ENCODE measurements at places on chromosomes 4 and X.

DNA sequence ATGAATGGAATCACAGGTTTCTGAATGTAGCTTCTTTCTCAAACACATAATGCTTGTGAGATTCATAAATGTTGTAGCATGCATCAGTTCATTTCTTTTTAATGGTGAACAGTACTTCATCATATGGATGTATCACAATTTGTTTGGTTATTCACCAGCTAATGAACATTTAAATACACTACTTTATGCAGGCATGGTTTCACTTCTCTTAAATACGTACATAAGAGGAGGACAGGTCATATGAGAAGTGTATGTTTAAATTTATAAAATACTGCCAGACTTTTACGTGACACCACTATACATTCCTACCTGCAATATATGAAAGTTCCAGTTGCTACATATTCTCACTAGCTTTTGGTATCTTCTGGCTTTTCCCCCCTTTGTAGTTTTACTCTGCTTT, 65.4 kb downstream of the ANKRD17 start:
- DNase-seq = no peak

- no peak for DNase-seq
These were observed 9.0 kb downstream of the DOCK11 start for GRCh38 chrX:118504581-118504980.

DNA sequence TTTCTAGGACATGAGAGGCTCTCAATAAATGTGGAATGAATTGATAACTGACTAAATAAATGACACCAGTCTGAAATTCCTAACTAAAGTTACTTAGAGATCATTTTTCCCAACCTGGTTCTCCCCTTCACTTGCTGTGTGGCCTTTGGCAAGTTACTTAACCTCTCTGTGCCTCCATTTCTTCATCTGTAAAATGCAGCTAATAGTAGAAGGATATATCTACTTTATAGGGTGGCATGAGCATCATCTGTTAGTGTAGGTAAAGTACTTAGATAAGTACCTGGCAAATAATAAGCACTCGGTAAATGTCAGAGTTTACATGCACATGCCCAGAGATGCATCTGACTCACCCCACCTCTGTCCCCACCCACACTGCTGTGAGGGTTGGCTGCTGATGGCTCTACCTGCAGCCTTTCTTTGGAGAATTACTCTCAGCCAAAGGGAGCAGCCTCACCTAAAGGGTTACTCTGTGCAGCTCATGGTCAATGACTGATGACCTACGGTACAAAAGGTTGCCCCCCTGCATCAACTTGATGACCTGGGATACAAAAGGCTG, 139.3 kb downstream of the CHIC2 start:
- DNase-seq = no peak

DNA sequence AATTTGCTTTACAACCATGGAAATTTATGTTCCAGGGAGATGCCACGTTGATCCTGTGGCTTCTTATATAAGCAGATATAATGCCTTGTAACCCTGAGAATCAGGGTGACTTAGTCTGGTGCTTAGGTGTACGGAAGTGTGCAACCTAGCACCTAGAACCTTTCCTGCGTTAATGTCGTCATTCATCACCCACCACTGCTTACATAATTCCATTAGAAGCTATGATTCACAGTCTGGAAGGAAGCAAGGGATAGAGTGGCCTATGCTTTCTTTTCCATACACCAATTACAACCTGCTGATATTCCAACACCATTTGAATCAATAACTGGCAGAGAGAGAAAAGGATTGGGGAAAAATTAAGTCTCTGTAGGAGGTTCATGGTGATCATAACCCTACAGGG, 17.3 kb upstream of the CXCL8 start:
- no peak for DNase-seq

GRCh38 chr4:108762559-108763225, at the start of gene ETNPPL:
Gene ETNPPL (minus strand): TSS chr4:108763053. CDS start chr4:108762898, 155 bp downstream.
- DNase-seq = peak; percentile 28

DNA sequence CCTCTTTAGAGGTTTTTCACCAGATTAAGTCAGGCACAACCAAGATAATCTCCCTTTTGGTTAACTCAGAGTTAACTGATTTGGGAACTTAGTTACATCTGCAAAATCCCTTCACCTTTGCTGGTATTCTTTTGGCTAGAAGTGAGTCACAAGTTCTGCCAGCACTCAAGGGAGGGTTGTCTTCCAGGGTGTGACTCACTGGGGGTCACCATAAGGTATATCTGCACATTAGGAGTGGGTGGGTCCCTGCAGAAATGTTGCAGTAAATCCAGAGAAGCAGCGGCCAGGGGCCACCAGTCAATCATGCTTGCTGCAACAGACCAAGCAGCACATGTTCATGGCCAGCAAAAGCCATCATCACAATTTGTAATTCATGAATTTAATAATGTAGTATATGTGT, 59.8 kb upstream of the MAML3 start:
- DNase-seq = no peak

DNA sequence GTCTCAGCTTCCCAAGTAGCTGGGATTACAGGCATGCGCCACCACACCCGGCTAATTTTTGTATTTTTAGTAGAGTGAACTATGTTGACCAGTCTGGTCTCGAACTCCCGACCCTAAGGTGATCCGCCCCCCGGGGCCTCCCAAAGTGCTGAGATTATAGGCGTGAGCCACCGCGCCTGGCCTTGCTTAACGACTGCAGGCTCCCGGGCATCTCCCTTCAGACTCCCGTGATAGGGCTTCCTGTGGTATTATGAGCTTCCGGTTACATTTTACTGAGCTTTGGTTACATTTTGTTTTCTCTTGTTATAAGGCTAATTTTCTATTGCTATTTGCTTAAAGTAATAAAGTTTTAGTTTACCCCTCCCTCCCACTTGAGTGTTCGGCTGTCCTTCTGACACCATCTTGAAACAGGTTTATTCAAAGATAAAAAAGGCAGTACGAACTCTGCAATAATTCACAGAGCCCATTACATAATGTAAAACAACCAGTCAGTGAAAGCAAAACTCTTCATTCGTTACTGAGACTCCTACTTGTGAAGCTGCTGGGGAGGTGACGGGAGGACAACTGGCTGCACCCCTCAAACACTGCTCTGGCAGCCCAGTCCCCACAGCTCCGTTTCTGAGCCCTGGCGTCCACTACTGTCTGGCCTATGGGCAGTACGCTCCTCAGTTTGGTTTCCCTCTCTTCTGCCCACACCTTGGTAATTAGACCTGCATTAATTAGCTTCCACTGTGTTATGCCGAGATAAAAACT, 795.7 kb upstream of the SLIT2 start:
- DNase-seq = no peak

DNA sequence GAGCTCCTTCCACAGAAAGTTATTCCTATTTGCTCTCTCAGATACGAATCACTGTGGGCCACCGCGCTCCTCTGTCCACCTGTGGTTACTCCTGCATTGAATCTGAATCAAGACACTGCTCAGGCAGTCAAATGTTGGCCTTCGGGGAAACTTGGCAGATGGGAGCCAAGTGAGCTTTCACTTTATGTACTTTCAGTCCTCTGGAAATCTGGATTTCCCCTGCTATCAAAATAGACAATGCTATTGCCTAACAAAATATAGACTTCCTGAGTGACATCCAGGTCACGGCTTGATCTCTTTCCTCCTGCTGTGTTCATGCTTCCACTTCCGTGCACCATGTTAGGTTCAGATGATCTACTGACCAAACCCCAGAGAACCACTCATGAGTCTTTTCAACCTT, 43.8 kb downstream of the FHL1 start:
- DNase-seq = no peak

DNA sequence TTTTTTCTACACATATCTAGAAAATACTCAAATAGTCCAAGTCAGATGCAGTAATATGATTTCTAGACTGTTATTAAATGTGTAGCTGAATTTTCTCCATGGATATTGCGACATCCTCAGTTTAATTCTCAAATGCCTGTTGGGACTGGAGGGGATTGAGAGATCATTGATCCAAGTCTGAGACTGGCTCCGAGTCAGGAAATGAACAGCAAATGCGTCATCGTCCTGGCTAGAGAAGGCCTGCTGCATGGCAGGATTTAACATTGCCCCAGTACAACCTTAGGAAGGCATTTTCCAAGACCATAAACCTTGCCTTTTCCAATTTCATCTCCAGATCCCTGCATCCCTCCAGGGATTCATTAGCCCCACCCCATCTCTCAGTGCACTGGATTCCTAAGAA, 56.6 kb upstream of the SLC6A14 start:
- DNase-seq = no peak

GRCh38 chrX:637660-638481, 7.3 kb downstream of the SHOX start:
- DNase-seq = no peak

GRCh38 chr4:115596265-115597001, 483.0 kb upstream of the NDST4 start:
- no peak for DNase-seq

DNA sequence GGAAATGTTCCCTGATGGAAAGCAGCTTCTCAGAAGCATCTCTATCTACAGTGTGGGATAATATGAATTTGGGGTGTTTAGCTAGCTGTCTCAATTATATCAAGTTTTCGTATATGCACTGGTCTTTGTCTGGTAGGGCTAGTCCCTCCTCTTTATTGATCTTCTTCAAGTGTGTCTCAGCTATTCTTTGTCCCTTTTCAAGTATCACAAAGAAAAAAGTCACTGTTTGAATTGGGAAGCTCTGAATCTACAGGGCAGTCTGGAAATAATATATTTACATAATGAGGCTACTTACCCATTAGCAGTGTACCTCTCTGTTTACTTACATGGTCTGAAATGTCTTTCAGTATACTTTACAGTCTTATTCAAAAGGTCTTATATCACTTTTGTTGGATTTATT, 526.0 kb downstream of the IL1RAPL1 start:
- DNase-seq = no peak

Data from NCI-H446 treated with DMSO at 0.1 percent for 48 hours (cell line).